ENCODE measurements at places on chromosomes 11 and 22. TPM values are rescaled to one million over a fixed set of nuclear protein-coding genes. Genes with fewer than 3 reads are reported as not detected.

The PRAME gene
- not detected for total RNA-seq

The NCR3LG1 gene
- 1.4 TPM for total RNA-seq

The GALNT18 gene
- 9.4 TPM for total RNA-seq

The C11orf42 gene
- not detected for total RNA-seq

- ATAC-seq = no peak
Observed at GRCh38 chr11:12318791-12319438, 58.5 kb upstream of the PARVA start.

DNA sequence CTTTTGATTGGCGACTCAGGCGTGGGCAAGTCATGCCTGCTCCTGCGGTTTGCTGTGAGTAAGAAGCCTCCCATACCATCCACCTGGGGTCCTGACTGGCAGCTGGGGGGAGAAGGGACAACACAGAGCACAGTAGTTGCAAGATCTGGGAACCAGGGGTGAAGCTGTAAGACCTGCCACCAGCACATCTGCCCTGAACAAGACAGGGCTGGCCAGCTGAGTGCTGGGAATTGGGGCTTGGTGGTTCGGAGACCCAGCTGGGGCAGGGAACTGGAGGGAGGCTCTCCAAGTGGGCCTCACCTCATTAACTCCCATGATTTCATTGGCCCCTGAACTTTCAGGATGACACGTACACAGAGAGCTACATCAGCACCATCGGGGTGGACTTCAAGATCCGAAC is 3.4 kb downstream of the RAB1B start:
- no peak for ATAC-seq

DNA sequence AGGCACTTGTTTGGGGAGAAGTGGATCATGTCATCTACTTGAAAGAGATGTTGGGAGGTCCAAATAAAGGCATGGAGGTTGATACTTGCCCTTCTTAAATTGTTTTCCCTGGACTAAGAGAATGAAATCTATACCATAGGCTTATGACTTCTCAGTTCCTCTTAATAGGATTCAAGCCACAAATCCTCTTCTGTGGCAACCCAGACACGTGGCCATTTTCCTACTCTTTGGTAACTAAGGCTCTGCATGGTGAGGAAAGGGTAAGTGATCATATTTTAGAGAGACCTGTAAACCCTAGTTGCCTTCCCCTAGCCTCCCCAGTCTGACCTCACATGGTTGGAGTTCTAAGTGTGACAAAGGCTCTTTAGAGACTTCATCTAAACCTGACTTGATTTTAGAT is 72.9 kb upstream of the CD44 start:
- no peak for ATAC-seq

- peak; percentile 85 for ATAC-seq
Observed at GRCh38 chr11:107018902-107019493, 722 bp upstream of the GUCY1A2 start.

DNA sequence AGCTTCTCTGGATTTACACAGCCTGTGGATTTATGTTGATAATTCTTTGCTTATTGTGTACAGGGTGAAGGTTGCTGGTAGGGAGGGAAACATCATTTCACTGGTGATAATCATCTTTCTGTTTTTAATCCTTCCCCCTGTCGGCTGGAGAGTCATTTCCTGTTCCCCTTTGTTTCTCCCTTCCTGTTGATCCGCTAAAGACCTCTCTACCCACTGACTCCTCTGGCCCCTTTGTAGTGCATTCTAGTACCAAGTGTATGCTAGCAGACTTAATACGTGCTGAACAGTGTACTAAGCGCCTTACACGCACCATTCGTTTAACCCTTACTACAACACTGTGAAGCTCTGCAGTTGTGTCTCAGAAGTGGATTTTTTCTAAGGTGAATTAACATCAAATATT is 19.0 kb upstream of the OR9Q1 start:
- ATAC-seq = peak; percentile 20

GRCh38 chr11:5626196-5626595 is 1.4 kb downstream of the TRIM34 start:
- ATAC-seq = no peak

- no peak for ATAC-seq
Observed at GRCh38 chr11:127071606-127072005, 71.0 kb upstream of the KIRREL3 start.

DNA sequence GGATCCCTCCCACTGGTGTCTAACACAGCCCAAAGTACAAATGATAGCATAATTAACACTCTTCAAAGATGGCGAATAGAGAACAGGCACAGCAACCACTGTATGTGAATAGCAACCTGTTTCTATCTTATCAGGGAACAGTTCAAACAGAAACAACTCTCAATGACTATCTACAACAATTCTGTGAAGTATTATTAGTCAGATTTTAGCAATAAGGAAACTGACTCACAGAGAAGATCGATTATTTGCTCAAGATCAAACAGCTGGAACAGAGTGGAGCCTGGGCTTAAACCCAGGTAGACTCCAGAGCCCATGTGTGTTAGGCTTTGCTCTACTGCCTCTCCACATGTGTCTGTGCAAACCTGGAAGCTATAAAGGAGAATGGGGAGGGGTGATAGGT is 88.7 kb downstream of the C11orf58 start:
- ATAC-seq = no peak

DNA sequence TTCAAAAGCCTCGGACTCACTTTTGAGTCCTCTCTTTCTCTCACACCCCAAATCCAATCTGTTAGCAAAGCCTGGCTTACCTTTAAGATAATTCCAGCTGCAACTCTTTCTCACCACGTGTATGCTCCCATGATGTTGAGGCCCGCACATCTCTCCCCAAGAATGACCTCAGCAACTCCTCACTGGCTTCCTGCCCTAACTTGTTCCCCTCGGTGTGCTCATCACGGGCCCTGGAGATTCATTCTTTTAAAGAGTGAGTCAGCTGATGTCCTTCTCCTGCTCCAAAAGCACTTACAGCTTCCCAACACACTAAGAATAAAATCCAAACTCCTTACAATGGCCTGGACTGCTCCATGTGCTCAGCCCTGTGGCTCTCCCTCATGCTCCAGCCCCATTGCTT is 1041.3 kb downstream of the OPCML start:
- no peak for ATAC-seq

- no peak for ATAC-seq
Observed at GRCh38 chr11:132538642-132539041, 993.7 kb downstream of the OPCML start.

DNA sequence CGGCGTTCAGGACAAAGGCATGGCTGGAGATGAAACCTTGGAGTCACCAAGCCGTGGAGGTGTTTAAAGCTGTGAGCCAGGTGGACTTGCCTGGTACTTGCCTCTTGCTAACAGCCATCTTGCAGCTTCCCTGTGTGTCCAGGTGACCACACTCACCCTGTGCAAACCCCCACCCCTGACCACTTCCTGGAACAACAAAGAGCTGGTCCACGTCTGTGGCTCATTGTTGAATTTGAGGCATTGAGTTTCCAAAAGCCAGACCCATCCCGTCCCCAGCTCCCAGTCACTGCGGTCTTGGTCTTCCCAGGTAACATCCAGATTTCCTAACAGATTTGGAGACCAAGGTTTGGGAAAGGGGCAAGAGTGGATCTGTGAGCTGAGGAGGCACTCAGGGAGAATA is 18.5 kb downstream of the DHCR7 start:
- ATAC-seq = no peak

DNA sequence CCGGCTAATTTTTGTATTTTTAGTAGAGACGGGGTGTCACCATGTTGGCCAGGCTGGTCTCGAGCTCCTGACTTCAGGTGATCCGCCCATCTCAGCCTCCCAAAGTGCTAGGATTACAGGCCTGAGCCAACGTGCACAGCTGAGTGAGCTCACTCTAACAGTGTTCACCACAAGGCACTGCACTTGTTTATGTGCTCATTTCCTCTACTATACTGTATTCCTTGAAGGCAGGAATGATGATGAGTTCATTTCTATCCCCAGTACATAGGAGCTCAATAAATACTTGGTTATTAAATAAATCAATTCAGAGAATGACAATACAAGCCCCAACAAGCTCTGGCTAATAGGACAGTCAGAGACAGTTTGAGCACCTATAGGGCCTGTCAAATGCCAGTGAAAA is 29.1 kb downstream of the ALG8 start:
- no peak for ATAC-seq

- ATAC-seq = no peak
Observed at GRCh38 chr22:25139062-25139461, 60.6 kb upstream of the CRYBB3 start.

Measured in esophagus mucosa (tissue), 1 donor.